ENCODE measurements at places on chromosomes 5 and 9. TPM values are rescaled to one million over a fixed set of nuclear protein-coding genes. Genes with fewer than 3 reads are reported as not detected.

GRCh38 chr9:32128546-32128945 lies 255.9 kb upstream of the ACO1 start:
- no peaks in the 10 kb centered on the region for H3K36me3 ChIP-seq
- H3K27ac ChIP-seq, result no peak overlapping the region
- peaks cover 3% of the 10 kb centered on the region for H3K27me3 ChIP-seq
- no peaks in the 10 kb centered on the region for H3K4me1 ChIP-seq

GRCh38 chr9:35680331-35681105 lies 6.8 kb downstream of the CA9 start:
- H3K27ac ChIP-seq, result no peak overlapping the region
- no peak for DNase-seq
- no peak overlapping the region for H3K4me3 ChIP-seq
- H3K27me3 ChIP-seq, result no peaks in the 10 kb centered on the region
- H3K36me3 ChIP-seq, result peaks cover 23% of the 10 kb centered on the region

DNA sequence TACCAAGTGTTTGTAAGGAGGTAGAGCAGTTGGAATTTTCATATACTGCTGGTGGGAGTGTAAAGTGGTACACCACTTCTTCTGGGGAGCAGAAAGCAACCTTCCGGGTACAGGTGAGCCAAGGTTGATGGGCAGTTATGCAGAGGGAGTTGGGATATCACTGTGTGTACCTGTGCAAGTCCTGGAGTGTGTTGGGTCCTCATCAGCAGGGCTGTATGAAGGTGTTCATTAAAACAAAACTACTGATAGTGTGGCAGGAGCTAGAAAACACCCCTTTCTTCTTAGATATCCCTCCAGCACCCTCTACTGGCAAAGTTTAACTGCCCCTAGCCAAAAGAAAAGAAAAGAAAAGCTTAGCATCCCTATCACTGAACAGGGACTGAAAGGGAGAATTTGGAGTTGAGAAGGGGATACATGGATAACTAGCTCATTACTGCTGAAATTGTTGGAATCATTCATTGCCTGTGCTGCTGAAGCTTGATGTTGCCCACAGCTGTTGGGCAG lies 10.7 kb downstream of the MARCHF6 start:
- no peak overlapping the region for H3K4me3 ChIP-seq
- peaks cover 7% of the 10 kb centered on the region for H3K36me3 ChIP-seq
- H3K27ac ChIP-seq, result no peak overlapping the region
- no peak for DNase-seq

DNA sequence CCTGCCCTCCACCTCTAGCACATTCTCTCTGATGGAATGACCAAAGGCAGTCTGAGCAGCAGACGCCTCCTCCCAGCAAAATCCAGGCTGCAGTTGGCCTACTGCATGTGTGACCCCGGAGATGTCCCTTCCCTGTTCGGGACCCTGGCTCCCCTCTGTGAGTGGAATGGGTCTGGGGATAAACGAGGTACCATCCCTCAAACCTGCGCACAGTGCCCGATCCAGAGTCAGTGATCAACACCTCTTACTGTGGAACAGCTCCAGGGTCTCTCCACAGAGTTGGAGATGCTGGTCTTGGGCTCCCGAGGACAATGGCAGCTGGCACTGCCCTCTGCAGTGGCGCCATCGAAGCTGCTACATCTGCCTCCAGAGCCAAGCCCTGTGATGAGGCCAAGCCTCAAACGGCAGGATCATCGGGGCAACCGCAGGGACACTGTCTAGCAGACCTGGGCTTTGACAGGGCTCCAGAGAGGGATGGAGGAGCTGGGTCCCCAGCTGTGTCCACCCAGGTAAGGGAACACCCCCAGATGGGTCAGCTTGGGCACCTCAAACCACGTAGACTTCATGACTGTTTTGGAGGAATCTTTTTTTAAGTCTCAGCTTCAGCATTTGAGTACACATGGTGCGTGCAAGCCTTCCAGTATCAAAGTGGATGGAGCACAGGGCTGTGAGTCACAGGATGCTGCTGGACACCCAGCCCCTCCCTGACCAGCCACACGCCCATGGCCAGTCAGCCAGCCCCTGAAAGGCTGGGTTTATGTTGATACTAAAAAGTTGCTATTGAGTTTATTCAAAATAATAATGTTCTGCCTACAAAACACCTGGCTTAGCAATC lies 13.0 kb downstream of the MED10 start:
- DNase-seq, result no peak
- H3K36me3 ChIP-seq, result peaks cover 13% of the 10 kb centered on the region
- H3K27me3 ChIP-seq, result no peaks in the 10 kb centered on the region

DNA sequence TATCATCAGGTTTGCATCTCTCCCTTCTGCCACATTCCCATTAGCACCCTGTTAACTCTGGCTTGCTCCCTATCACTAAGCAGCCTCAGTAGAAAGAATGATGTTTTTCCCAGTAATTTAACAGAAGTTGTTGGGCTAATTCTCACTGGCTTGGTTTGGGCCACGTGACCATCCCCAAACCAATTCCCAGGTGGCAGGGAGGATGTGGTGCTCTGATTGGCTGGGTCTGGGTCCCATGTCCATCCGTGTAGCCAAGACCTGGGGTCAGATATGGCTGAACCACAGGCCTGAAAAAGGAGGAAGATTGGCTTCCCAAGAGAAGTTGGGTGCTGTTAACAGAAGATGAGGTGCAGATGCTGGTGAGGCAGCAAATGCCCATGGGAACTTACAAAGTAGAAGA lies 122.0 kb downstream of the BOD1 start:
- H3K4me3 ChIP-seq, result no peak overlapping the region
- no peaks in the 10 kb centered on the region for H3K36me3 ChIP-seq

LRRC70 gene
- 1.7 TPM for total RNA-seq

DNA sequence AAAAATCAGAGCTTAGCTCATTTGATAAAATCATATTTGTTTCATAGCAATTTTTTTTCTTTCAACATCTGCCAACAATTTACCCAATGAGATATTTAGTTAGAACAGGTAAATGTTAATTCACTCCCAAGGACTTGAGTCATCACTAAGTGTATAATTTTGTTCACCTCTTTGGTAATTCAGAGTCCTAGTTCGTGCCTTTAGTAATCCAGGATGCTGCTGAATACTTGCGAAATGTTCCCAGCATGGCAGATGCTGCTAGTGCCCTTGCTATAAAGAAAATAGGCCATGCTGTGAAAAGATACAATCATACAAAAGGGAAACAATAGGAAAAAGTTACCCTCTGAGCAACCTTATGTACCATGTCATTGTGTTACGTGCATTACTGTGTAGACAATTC lies 210.5 kb downstream of the CSNK1G3 start:
- no peaks in the 10 kb centered on the region for H3K36me3 ChIP-seq
- H3K4me3 ChIP-seq, result no peak overlapping the region
- DNase-seq, result no peak
- H3K4me1 ChIP-seq, result peaks cover 9% of the 10 kb centered on the region

GRCh38 chr9:108083160-108083750 lies 593.7 kb upstream of the KLF4 start:
- no peaks in the 10 kb centered on the region for H3K36me3 ChIP-seq
- peaks cover 5% of the 10 kb centered on the region for H3K27me3 ChIP-seq
- DNase-seq, result no peak
- no peak overlapping the region for H3K4me3 ChIP-seq
- H3K4me1 ChIP-seq, result peaks cover 9% of the 10 kb centered on the region
- no peak overlapping the region for H3K27ac ChIP-seq

Data from mesothelial cell of epicardium (in vitro differentiated cells).